ENCODE measurements at places on chromosomes 1 and 21.
A peak's percentile ranks its signal among the peaks of the same experiment; 100 is the strongest.

GRCh38 chr1:53250325-53250724 lies 12.0 kb upstream of the MAGOH start:
- DNase-seq: no peak

DNA sequence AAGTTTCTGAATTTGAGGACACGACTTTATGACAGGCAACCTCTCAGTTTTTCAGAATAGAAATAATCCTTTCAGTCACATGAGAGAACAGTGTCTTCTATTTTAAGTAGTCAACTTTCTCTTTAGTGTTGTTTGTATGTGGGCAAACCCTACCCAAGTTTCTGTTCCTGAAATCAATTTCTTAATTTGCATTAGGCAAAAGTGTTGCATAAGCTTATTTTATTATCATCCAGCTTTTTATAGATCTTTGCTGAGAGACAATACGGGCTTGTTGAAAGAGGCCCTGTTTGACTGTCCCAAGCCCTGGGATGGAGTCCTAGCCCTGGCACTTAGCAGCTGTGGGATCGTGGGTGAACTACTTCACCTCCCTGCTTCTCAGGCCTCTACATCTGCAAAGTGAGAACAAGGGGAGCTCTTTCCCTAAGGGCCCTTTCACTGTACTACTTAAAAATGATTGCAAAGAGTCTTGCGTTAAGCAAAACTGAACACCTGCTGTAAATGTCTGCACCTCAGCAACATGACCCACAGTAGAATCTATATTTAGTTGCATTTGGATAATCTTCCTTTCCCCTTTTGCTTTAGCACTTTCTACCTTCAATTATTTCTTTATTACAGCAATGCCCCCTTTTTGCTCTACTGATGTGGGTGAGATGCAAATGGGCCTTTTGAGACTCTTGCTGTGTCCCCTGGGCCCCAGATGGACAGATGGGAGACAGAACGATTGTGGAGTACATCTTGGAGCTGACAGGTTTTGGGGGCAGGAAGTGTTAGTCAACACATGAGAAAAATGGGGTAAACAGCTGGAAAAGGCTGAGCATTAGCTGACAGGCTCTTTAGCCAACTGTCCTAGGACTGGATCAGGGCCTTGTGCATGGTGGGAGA lies 41.0 kb upstream of the SCAF4 start:
- DNase-seq: no peak

DNA sequence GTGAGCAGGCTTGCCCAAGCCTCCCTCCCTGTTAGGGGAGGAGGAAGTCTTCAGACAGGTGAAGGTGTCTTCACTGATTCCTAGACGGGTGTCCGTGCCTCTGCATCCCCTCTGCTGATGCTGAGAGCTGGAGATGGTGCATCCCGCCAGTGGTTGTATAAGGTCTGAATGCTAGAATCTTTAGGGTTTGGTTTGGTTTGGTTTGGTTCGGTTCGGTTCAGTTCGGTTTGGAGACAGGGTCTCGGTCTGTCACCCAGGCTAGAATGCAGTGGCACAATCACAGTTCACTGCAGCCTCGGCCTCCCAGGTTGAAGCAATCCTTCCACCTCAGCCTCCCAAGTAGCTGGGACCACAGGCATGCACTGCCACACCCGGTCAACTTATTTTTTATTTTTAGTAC lies 153.6 kb downstream of the PGBD5 start:
- DNase-seq: no peak

DNA sequence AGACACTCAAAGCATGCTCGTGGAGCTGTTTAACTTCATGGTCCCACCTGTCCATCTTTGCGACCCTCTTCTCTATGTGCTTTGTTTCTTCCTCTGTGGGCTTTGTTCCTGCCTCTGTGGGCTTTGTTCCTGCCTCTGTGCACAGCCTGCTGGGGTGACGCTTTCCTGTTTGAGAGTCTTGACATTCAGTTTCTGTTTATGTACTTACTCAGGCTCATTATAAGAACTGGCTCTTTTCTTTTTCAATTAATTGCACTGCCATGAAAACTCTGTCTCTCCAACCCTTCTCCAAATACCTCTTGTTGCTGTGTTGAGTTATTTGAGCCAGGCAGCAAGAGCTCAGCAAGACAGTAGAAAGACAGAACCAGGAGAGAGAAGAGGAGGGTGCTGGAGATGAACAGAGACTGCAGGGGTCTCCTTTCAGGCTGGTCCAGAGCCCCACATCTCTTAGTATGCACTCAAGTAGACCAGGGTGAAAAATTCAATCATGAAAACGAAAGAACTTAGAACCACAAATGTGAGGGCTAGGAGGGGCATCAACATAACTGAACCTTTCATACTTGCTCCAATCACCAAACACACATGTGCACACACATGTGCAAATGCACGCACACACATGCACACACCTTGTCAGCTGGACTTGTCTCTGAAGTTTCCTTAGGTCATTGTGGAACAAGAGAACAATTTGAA lies 88.3 kb upstream of the SGIP1 start:
- no peak for DNase-seq

- DNase-seq: no peak
Observed at GRCh38 chr1:64173336-64173940, 30.0 kb upstream of the UBE2U start.

GRCh38 chr1:7557301-7557891 lies 213.7 kb upstream of the VAMP3 start:
- DNase-seq: no peak

DNA sequence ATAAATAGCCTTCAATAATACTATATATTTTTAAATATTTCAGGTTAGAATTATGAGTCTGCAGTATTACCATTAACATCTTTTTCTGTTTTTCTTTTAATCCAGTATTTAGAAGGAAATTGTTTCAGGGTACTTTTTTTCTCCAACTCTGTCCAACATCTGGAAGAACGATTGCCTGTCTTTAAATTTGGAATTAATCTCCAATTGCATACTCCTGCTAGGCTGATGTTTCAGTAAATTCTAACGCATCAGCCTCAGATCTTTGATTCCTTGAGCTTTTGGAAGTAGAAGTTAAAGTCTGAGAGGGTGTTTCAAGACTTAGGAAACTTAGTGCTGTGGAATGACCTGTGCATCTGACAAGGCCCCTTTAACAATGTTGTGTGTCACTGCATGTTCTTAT lies 20.3 kb downstream of the NFIA start:
- no peak for DNase-seq

GRCh38 chr1:202192770-202193613 lies 607 bp upstream of the LGR6 start:
- DNase-seq: peak; percentile 66

GRCh38 chr1:208172423-208173145 lies 71.6 kb downstream of the PLXNA2 start:
- DNase-seq: no peak

DNA sequence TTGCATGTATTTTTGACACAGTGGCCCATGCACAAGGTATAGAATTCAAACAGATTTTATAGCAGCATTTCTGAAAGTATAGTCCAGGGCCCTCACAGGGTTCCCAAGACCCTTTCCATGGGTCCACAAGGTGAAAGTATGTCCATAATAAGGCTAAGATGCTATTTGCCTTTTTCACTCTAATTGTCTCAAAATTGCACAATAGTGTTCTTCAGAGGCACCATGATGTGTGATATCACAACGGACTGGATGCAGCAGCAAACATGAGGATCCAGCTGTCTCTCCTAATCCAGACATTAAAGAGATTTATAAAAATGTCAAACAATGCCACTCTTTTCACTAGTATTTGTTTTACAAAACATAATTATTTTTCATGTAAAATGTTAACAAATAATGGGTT lies 88.8 kb upstream of the PRDX6 start:
- DNase-seq: no peak

GRCh38 chr1:94153133-94153532 lies 32.2 kb upstream of the ABCA4 start:
- DNase-seq: no peak

DNA sequence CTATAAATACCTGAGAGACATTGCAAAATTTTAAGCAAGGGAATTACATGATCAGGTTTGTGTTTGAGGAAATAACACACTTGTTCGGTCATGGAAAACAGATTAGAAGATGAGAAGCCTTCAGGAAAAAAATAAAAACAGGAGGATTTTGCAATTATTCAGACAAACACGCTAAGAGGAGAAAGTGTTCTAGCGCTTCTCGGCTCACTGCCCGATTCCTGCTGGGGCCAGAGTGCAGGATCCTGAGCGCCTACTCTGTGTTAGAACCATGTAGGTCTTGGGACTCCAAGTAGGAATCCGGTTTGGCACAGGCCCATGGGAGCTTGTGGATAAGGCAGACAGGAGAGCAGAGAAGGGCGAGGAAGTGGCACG lies 8.1 kb upstream of the PRELP start:
- peak; percentile 76 for DNase-seq

GRCh38 chr21:15560383-15561056 lies 169.3 kb upstream of the USP25 start:
- DNase-seq: no peak

GRCh38 chr1:64948905-64949833 lies 17.2 kb downstream of the JAK1 start:
- DNase-seq: no peak

- peak; percentile 65 for DNase-seq
Observed at GRCh38 chr1:246492611-246493245, 14.4 kb downstream of the SMYD3 start.

DNA sequence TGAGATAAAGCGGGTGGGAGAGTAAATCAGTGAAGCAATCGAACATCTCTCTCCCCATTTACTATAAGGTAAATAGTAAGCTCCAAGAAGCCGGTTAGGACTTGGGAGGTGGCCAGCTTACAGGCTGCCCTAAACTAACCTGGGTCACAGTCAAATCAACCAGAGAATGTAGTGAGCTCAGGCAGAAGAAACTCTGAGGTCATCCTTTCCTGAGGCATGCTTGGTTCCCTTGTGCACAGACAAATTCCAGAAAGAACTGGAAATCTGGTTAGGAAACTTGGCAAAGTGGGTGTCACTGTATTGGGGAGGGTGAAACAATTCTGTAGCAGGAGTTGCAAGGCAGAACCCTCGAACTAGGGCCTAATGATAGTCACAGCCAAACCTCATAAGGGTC lies 72.5 kb downstream of the NTMT2 start:
- DNase-seq: no peak

Measured in thyroid gland (tissue), 4 donors.